Right renal pelvis (tissue), 4 donors: ENCODE measurements at places on chromosomes 4 and X.

GRCh38 chr4:152104901-152105357 lies 344.1 kb upstream of the GATB start:
- no peak for DNase-seq

GRCh38 chr4:37516057-37516775 lies 170.0 kb downstream of the RELL1 start:
- DNase-seq = no peak

DNA sequence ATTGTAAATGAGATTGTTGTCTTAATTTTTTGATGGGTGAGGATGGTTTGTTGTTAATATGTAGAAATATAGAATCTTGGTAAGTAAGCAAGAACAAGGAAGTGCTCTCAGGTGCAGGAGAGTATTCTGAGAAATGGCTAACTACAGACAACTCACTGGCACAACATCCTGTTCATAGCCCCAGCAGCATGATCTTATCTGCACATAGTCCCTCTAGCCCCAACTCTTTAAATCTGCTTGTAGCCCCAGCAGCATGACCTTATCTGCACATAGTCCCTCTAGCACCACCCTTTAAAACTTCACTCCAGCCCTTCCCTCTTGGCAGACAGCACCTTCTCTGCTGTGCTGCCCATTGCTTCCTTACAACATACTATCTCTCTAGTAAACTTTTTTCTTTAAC lies 1957.1 kb upstream of the ADGRL3 start:
- no peak for DNase-seq

DNA sequence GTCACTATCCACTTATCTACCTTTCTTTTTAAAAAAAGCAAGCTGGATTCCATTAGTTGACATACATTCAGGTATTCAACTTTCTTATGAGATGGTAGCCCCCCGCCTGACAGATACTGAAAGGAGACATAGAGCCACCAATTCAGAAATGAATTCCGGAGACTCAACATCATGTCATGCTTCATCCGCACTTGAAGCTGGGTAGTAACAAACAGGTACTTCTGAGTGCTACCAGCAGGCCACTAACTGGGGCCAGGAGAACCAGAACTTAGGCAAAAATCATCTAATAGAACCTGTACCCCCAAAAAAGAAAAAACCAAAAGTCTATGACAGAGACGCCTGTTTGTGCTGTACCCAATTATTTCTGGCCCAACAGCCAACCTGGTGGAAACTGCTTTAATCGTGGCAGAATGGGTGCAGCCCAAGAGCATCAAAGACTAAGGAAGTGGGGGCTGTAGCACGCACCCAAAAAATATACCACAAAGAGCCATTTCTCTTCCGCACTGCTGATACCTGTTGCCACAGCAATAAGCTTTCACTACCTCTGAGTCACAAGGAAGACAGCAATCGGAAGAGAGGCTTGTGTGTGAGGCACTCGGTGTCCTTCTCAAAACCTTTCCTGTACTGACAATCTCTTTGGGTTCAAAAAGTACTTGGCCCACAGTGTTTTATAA lies 84.8 kb downstream of the AFAP1 start:
- no peak for DNase-seq

GRCh38 chrX:101485212-101485949 lies at the start of gene ARMCX4:
ARMCX4 (plus strand) TSS chrX:101485456; CDS start chrX:101488590, 3,134 bp downstream.
- DNase-seq = no peak

- no peak for DNase-seq
Measured at GRCh38 chr4:176814770-176815169, 22.0 kb upstream of the VEGFC start.

DNA sequence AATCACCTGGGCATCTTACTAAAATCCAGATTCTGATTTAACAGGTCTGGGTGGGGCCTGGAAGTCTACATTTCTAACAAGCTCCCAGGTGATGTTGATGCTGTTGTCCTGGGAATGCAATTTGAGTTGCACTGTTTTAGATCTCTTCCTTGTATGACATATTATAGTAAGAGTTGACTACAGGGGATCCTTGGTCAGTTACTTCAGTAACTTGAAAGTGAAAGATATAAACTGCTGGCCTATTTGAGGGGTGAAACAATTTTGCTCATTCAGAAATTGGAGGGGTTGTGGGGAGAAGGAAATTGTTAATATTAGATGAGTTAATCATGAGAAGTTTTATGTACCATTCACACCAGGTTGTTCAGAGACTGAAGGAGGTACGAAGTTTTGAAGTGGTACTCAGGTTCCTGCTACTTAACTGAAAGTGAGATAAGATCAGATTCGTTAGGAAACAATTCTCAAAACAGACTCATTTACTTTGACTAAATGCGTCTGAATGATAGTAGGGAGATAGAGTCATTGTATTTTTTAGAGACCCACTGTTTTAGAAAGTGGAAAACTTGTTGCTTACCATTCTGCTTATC lies 12.5 kb downstream of the SH2D1A start:
- no peak for DNase-seq

GRCh38 chrX:84893897-84894296 lies 109.8 kb upstream of the APOOL start:
- no peak for DNase-seq

GRCh38 chr4:1759818-1760223 lies 33.3 kb upstream of the FGFR3 start:
- DNase-seq = no peak

DNA sequence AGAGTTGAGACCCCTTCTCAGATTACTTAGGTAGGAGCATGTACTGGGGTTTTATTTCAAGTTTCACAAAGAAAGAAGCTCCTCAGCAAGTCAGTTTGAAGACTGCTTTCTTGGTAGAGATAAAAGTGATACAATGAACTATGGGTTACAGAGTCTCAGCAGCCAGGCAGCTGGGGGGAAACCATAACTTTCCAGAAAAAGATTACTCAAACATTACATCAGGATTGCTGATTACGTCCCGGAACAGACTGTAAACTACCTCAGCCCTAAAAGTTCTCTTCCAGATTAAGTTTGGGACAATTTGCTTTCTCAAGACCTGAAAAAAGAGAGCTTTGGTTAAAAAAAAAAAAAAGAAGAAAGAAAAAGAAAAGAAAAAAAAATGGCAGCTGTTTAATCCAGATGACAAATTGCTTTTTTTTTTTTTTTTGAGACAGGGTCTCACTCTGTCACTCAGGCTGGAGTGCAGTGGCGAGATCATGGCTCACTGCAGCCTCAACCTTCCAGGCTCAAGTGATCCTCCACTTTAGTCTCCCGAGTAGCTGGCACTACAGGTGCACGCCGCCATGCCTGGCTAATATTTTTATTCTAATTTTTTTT lies 16.6 kb downstream of the SAT1 start:
- no peak for DNase-seq

DNA sequence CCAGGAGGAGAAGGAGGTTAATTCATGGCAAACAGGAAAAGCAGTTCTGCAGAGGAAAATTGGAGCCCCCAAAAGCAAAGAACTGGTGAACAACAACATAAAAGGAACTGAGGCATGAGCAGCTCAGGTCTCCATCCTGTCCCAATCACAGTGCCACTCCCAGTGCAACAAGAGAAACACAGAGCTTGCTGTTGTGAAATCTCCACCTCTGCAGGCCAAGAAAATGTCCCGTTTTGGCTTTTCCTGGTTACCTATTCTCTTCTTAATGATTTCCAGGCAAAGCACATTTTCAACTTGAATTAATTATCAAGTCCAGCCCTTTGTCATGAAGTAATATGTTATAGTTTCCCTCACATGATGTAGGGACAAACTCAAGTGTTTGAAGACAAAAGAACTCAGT lies 778 bp downstream of the C1QTNF7 start:
- no peak for DNase-seq

GRCh38 chr4:128649161-128649560 lies 160.3 kb upstream of the JADE1 start:
- no peak for DNase-seq

DNA sequence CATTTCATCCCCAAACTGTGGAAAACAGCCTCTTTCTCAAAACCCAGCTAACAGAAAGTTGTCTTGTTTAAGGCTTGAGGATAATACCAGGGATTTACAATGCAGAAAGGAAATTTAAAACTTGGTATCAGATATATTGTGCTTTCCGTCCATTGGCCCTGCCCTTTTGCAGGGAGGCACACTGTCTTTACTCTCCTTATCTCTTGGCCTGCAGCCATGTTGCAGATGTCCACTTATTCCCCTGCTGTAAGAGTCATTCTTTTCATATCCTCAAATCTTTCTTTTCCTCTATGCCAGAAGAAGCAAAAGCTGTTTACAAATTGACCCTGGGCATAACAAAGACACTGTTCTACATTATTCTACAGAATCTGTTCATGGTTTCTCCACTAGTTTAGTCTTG lies 75.6 kb upstream of the DYNLT3 start:
- DNase-seq = no peak

GRCh38 chrX:38891641-38892413 lies 90.6 kb downstream of the MID1IP1 start:
- DNase-seq = no peak

- no peak for DNase-seq
Measured at GRCh38 chrX:41110801-41111625, 25.8 kb downstream of the USP9X start.

GRCh38 chrX:10377427-10377826 lies 220.7 kb downstream of the CLCN4 start:
- DNase-seq = no peak

DNA sequence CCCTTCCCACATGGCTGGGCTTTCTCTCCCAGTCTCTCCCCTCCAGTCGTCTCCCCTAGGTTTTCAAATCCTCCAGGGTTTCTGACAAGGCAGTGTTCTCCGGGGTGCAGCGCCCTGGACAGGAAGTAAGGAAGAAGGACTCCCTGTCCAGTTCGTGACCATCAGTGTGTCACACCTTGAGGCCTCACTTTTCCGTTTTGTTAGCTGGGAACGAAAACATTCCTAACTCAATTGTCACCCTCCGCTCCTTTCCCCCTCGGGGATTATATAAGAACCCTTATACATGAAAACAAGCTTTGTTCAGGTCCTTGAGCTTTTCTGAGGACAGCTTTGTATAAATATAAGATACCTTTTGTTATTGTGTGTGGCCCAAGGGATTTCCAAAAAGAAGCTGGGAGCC lies 92.1 kb downstream of the KDR start:
- DNase-seq = no peak

DNA sequence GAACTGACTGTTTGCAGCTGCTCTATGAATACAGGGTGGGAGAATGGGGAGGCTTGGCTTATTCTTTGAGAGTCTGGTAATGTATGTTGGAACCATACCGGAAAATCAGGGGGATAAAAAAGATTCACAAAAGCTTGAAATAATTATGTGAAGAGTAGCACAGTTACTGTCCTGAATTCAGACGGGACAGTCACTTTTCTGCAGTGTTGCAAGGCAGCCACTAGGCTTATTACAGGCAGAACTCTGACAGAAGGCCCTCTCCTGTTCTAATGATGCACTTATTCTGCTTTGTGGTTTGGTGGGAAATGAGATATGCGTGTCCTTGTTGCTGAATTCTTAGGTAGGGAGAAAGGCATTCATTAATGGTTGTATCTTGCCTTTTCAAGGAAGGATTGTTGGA lies 37.2 kb downstream of the GUCY1B1 start:
- DNase-seq = no peak

DNA sequence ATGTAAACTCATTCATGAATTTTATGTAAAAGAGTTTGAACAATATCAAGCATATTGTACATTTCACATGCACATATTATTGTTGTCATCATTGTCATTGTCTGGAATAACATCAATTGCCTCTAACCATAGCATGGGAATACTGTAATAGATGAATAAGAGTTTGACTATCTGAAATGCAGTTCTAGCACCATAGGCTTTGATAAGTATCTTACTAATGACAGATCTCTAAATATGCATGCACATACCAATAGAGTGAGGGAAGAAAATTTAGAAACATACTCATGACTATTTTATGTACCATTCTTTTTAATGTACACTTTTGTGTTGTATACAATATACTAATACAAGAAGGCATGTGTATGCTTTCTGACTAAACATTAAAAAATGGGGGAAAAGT lies 161.6 kb upstream of the SPRY1 start:
- no peak for DNase-seq

DNA sequence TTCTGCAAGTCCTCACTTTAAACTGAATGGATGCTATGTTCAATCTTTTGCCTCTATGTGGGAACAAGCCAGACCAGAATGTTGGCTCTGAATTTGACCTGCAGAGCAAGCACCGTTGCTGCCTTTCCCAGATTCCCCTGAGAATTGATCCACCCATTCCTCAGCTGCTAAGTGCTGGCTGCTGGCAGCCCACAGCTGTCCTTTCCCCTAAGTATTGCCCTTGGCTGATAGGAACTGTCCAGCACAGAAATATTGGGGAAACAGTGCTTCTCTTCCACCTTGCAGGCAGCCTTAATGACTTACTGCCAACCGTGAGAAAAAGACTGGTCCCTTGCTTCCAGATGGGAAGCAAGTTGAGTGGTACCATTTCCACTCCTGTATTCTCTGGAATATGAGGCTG lies 475.9 kb downstream of the PDHA2 start:
- no peak for DNase-seq

- no peak for DNase-seq
Measured at GRCh38 chrX:18888281-18888680, 95.6 kb downstream of the PHKA2 start.

- no peak for DNase-seq
Measured at GRCh38 chr4:168647646-168648375, 151.0 kb downstream of the PALLD start.

DNA sequence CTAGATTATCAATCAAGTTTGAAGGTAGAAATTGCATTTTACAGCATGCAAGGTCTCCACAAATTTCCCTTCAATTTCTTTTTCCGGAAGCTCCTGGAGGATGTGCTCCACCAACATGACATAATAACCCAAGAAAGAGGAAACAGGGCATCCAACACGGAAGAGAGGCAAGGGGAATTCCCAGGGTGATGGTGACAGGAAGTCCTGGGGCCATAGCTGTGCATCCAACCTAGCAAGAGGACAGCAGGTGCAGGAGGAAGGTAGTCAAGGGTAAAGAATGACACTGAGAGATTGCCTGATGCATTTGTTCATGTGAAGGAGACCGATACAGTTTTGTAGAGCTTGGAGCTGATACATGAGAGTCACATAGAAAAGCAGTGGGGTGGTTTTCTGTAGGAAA lies 115.7 kb upstream of the LSM6 start:
- DNase-seq = no peak

- peak; percentile 54 for DNase-seq
Measured at GRCh38 chrX:1246816-1247215, 21.8 kb upstream of the CSF2RA start.
